ENCODE measurements at places on chromosomes 2 and 18.

GRCh38 chr18:49678440-49678839, 116.6 kb downstream of the LIPG start:
- DNase-seq = no peak

DNA sequence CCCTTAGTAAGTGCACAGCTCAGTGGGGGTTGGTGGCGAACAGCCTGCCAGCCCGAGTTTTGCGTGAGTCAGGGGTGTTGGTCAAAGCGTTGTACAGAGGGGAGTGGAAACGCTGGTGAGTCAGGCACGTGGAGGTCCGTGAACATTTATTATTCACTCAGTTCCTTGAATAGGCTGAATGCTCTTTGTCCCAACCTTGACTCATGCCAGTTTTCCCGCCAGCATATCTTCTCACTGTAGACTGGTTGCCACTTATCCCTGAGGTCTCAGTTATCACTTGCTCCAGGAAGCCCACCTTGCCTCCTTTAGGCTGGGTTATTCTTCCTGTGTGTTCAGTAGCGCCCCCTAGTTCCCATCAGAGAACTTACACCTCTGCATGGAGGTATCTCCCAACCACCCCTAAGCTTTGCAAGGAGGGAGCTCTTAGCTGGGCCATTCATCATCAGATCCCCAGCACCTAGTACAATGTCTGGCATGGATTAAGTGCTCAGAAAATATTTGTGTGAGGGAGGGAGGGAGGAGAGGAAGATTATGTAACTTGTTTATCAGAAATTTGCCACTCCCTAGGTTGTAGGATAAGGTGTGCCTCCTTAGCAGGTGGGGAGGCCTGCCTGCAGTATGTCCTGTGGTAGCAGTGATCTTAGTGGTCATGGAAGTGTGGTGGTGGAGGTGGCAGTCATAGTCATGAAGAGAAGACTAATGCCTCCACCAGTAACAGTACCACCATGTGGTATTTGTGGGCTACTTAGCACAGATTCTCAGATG, 72.1 kb downstream of the CABLES1 start:
- no peak for DNase-seq

GRCh38 chr18:35019933-35020332, 21.3 kb upstream of the MAPRE2 start:
- DNase-seq = no peak

GRCh38 chr2:51014759-51015158, 17.2 kb downstream of the NRXN1 start:
- DNase-seq = no peak

GRCh38 chr18:8049147-8049546, 482.0 kb downstream of the PTPRM start:
- DNase-seq = no peak

DNA sequence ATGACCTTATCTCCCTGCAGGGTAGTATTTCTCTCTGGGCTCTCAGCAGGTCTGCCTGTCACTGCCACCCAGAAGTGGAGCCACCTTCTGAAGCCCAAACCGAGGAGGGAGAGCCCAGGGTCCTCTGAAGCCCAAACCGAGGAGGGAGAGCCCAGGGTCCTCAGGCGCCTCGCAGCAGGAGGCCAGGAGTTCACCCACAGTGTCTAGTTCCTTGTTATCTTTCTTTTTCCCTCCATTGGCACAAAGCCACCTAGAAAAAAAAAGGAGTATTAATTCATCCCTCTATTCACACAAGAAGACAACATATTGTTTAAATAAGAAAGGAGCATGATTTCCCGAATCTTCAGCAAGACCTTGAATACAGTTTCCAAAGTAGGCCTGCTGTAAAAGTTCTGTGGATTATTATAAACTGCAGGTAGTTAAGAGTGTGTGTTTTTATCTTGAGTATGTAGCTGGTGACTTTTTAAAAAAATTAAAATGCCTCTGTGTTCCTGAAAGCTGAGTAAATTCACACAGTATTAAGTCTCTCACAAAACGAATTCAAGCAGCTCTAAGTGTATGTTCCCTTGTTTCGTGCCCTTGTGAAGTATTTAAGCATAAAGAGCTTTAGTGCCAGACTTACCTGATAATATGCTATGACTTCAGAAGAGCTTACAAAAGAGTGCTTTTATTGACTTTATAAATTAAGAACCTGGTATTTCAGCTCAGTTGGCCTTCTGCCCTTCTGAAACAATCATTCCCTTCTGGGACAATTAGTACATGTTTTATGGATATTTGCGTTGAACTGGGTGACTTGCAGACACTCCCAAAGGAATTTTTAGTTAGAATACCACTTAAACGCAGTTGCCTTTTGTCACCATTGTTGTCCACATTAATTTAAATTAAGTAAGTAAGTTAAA, 11.7 kb upstream of the GRHL1 start:
- no peak for DNase-seq

DNA sequence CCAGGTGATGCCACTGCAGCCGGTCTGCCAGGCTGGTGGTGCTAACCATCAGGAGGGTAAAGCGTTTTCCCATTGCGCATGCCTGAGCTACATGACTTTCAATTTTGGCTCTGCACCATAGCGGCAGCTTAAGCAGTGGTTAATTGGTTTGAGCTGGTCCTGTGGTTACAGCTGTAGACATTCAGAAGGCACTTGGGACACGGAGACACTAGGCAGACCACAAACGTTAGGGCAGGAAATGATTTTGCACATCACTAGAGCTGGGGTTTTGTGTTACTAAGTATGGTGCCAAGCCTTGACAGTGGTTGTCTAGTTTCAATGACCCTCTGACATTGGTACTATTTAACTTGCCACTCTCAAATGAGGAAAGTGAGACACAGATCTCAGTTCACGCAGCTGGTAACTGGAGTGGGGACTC, 28.9 kb upstream of the CNOT11 start:
- DNase-seq = peak; percentile 83

DNA sequence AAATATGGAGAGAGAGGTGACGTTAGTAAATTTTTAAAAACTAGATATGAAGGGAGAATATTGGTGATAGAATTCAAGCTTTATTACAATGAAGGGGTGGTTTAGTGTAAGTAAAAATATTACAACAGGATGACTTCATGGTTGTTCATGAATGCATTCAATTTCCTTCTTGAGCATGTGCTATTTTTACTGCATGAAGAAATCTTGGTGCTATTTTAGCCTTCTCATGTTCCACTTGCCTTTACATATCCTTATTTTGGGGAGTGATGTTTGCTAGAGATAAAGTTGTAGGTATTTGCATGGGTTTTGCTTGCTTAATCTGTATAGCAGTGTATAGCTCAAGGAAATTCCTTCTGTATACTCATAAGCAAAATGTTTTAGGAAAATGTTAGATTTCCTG, 195.0 kb upstream of the MMADHC start:
- no peak for DNase-seq

DNA sequence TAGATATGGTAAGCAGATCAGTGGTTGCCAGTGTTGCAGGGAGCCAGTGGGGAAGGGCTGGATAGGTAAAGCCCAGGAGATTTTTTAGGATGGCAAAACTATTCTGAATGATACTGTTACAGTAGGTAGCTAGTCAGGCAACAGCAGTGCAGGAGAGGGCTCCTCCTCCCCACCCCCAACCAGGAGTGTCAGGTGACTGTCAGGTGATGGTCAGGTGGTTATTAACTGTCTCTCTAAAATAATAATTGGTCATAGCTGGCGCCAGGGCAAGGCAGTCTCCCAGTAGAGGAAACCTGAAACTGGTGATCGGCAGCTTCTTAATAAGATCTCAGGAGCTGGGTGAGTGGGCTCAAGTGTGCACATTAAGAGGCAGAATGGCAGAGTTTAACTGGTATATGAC, 201.6 kb upstream of the PARD3B start:
- no peak for DNase-seq

GRCh38 chr2:224870341-224870740, 154.2 kb upstream of the CCDC195 start:
- no peak for DNase-seq

- no peak for DNase-seq
Observed at GRCh38 chr2:5287558-5288334, 404.4 kb upstream of the SOX11 start.

GRCh38 chr2:217291259-217291658, 431.4 kb upstream of the TNP1 start:
- DNase-seq = no peak

- peak; percentile 54 for DNase-seq
Observed at GRCh38 chr2:204004912-204005311, 68.3 kb downstream of the ICOS start.

DNA sequence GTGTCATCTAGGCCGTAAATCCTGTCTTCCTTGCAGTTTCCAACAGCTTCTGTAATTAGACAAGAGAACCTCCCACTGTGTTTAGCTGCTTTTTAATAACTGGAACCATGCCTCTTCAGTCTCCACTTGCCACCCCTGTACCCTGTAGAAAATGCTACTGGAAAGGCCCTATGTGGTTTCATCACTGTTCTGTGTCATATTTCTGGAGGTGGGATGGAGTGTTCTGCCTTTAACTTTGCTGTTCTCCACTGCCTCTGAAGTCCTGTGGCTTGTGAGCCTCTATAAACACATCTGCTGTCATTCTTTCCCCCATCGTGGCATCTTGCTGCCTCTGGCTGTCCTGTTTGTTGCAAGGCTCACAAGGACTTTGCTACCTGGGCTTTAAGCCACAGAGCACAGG, 17.9 kb downstream of the MGAT5 start:
- DNase-seq = no peak

- no peak for DNase-seq
Observed at GRCh38 chr2:238557431-238557830, 130.7 kb downstream of the ASB1 start.

DNA sequence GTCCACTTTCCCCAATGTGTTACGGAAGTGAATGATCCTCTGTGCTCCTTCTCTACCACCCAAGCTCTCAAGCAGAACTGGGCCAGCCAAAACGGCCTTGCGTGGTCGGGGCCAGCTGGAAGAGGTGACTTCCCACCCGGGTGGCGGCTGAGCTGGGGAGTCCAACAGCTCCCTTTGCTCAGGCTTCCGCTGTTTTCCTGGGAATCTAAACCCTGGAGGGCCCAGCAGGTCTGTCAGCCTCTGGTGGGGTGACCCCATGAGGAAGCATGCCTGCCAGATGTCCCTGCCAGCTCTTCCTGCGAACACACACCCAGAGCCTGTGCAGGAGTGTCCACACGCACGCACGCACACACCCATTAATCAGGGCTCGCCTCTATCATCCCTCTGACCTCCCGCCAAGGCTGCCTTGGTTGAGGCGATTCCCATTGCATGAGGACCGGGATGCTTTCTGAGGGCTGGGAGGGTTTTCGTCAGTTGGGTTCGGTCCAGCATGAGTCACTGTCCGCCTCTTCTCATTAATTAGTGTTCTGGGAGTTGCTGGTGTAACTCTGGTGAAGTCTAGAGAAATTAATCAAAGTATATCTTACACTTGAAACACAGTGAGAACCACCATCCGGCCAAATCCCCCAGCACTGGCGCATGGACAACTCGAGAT, 90.6 kb downstream of the TWIST2 start:
- DNase-seq = no peak

DNA sequence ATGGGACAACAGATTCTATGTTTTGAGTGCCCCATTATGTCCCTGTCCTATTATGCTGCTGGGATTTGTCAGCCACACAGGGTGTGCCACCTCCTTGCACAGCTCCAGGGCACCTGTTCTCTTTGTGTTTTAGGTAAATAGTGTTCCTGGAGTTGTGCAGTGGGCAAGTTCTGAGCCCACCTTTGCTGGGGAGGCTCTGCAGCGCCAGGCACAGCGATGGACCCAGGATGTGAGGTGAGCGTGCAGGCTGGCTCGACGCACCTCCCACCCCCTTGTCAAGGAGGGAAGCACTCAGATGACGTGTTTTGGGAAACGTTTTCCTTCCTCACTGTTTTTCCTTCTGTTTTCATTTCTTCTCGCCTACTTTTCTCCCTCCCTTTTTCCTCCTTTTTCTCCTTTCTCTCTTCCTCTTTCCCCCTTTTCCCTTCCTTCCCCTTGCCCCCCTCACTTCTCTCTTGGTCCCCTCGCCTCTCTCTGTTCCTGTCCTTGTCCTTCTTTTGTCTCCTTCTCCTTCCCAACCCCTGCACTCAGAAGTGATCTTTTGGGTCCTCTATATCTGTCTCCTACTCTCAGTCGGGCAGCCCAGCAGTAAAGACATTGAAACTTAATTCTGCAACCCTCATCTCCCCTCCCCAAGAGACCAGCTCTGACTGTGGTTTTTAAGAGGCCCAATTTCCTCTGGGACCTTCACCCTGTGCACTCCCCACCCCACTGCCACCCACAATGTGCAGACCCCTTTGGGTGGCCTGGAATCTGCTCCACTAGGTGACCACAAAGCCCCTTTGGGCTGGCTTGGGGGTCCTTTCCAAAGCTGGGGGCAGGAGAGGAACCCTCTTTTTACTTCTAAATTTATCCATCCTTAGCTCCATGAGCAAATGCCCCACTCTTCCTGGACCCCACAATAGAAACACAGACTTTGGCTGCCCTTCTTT, 104.0 kb downstream of the MCFD2 start:
- DNase-seq = no peak

DNA sequence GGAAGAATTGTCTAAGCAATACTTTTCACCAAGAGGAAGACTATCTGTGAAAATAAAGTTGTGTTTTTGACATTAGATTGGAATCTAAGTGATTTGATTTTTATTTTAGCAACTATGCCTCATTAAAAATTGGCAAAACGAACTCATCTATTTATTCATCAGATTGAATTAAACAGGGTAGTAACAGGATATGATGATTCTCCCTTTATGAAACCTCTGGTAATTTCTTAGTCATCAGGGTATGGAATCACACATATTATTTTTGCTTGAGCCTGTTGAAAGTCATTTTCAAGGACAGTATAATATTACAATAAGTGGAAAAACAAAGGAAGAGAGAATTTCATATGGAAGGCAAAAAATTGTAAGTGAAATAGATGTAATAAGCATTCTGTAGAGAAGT, 22.0 kb downstream of the ZNF804A start:
- DNase-seq = no peak

GRCh38 chr2:237131749-237132533, 46.3 kb downstream of the COPS8 start:
- DNase-seq = no peak

- DNase-seq = no peak
Observed at GRCh38 chr2:170155022-170155722, 22.8 kb upstream of the MYO3B start.

- no peak for DNase-seq
Observed at GRCh38 chr2:108492364-108492763, 41.9 kb upstream of the LIMS1 start.

DNA sequence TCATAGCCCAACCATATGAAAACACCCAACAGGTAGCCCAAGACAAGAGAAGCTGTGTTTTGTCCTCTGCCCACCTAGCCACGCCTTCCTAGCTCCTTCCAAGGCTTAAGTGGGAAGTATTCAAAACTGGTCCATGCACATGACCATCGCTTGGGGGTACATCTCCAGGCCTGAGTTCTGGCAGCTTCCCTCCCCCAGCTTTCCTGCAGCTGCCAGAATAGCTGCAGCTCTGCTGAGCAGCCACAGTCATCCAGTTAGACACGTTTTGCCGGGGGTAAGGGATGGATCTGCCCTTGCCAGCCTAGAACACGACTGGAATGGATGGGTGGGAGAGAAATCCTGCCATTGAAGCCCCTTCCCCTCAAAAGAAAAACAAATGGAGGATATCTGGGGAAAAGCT, 166.8 kb downstream of the NRP2 start:
- no peak for DNase-seq

Measured in activated CD4-positive, alpha-beta T cell treated with anti-CD3 and anti-CD28 coated beads, Interleukin-2, Interleukin-4, amounts not matched to agents 100 ng/mL and 50 ng/mL, durations not matched to agents 16 hours and 8 hours (primary cell).